ENCODE measurements at places on chromosomes 5 and 9.

DNA sequence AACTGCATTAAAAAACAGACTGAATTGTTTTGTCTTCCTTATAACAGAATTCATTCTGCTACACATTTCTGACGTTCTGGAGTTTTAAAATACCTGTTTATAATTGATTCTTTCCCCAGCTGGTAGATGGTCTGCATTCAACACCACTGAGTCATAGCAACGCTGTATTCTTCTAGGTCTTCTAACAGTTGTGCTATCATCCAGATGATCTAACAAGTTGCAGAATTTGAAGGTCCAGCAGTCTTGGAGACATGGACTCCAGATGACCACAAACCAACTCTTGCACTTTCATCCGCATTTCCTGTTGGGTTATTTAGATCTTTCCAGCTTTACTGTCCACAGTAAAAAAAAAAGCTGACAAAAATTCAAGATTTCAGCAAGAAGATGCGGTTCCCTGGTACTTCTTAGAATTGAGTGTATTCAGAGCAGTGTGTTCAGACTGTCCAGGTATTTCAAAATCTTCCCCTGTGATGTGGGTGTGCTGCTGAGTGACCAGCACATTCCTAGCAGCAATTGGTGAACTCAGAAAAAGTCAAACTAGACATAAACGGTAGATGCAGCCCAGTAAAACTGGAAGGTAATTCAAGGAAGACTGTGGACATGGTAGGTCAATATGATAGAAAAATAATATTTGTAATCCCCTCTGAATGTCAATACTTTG lies 50.2 kb downstream of the CSNK1A1 start:
- no peak for DNase-seq

- no peak for DNase-seq
Observed at GRCh38 chr5:116506488-116506887, 68.1 kb downstream of the SEMA6A start.

DNA sequence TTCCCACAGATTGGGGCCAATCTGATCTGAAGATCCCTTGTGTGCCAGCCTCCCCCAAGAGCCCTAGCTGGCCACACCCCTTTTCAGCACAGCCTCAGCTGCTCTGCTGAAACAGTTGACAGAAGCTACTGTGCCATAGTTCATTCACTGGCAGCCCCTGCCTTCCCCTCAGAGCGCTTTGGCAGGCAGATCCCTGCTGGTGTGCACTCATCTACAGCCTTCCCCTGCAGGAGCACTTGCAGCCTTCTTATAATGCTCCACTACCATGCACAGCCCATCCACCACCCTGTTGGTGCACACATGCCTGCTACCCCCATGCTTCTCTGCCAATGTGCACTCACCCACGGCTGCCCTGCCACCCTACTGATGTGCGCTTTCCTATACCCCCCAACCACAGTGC lies 471.3 kb downstream of the MTRR start:
- DNase-seq, result no peak

DNA sequence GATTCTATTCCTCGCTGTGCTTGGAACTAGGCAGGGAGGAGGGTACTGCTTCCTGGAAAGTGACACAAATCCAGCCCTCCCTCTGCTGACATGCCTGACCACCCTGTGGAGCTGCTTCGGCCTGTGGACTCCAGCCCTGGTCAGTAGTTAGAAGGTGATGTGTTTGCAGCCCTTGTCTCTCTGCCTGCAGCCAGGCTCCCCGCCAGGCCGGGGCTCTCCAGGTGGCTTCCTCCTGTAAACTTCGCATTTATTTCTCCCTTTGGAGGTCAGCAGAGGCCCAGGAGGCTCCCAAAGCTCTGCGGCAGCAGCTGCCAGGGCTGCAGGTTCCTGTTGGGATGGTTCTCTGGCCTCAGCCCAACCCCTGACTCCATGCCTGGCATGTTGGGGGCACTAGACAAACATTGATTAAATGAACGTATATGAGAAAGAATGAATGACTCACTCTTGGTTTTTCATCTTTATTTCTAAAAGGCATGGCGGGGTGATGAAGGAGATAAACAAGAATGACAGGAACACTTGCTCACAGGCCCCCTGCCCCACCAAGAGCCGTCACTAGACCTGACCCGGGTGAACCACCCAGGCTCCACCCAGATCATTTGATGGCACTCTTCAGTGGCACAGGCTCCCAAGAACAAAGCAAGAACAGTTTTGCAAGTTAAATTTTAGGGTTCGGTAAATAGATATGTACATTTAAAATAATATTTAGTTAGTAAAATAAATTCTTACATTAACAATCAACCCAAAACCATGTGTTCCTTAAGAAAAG lies 8.4 kb upstream of the IRX2 start:
- no peak for DNase-seq

DNA sequence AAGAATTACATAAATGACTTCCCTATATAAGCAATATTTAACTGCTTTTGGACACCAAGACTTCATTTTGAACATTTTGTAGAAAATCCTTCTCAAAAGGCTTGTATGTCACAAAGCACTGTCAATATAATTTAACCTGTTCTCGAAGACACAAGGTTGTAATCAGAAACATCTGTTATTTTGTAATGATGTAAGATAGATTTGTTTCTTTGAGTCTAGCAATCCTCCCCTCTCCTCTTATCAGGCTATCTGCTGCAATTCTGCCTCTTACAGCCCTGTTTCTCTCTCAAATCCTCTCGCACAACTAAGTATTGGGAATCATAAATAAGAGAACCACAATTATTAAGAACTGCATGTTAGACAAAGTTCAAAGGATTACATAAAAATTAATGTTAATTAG lies 18.6 kb upstream of the TARS1 start:
- no peak for DNase-seq

GRCh38 chr5:54580997-54581811 lies 63.6 kb downstream of the SNX18 start:
- no peak for DNase-seq

DNA sequence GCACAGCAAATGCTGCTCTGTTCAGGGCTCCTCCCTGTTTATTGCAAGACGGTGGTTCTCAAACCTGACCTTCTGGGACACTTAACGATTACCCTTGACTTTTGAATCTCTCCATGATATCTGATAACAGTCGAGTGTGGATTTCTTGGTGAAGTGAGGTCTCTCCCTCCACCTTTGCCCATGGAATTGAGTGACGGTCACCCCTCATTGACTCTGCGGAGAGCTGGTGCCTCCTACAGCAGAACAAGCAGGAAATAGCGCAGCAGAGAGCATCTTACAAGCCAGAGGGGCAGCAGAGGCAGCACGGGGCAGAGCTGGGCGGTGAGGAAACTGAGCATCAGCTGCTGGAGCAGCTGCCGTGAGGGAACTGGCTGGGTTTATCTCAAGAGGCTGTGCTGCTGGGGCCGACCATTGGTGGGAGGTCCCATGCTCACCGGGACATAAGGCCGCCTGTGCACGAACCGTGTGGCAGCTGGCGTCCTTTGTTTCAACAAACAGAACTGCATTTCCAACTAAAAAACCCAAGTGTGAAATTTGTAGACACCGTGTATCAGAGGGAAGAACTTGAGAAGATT lies 189.8 kb downstream of the MTRR start:
- DNase-seq, result no peak

GRCh38 chr5:172872997-172873491 lies 39.0 kb downstream of the ERGIC1 start:
- DNase-seq, result no peak

GRCh38 chr5:120919017-120919416 lies 454.9 kb downstream of the PRR16 start:
- DNase-seq, result no peak

GRCh38 chr9:14723301-14723700 lies 768 bp upstream of the CER1 start:
- DNase-seq, result no peak

- DNase-seq, result no peak
Observed at GRCh38 chr5:152990217-152990616, 500.3 kb upstream of the GRIA1 start.

DNA sequence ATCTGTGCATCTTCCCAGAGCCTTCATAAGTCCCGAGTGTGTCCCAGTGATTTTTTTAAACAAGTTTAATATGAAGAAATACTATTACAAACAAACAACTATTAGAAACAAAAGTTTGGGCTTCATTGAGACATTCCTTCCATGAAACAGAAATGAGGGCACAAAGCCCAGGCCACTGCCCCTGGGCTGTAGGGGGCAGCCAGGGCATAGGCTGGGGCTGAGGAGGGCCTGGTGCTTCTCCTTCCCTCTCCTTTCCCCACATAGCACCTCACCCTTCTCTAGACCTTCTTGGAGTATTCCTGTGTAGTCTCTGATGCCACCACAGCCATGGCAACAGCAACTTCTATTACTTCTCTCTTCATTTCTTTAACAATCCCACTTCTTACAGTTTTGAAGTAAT lies 348.2 kb downstream of the IRX2 start:
- DNase-seq, result no peak

DNA sequence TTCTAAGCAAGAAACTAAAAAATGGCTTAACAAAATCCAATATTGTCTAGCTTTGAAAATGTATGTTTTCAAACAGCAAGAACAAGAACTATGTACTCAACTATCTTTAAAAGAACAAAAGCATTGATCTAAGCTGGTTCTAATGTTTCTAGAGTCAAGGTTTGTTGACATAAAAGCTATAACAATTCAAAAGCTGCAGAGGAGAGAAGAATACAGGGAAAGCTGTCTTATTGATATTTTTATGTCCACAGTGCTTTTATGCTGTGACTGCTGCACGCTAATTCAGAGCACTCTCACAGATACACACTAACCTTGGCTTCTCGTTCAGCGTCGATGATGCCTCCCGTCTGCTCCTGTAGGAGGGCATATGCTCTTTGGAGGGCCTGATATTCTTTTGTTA lies 129.5 kb upstream of the DPYSL3 start:
- no peak for DNase-seq

GRCh38 chr9:136694163-136694871 lies 7.1 kb upstream of the AGPAT2 start:
- DNase-seq, result no peak

All from T-helper 9 cell (primary cell).